MG63 (cell line): ENCODE measurements at places on chromosomes 11 and 22. TPM values are rescaled to one million over a fixed set of nuclear protein-coding genes. Genes with fewer than 3 reads are reported as not detected.

- no peak for DNase-seq
These were observed 2.7 kb downstream of the CDC42BPG start for GRCh38 chr11:64841592-64842365.

GRCh38 chr11:94241896-94242295, 62.5 kb upstream of the IZUMO1R start:
- DNase-seq = no peak

- DNase-seq = no peak
These were observed 6.4 kb downstream of the DERL3 start for GRCh38 chr22:23832226-23833016.

DNA sequence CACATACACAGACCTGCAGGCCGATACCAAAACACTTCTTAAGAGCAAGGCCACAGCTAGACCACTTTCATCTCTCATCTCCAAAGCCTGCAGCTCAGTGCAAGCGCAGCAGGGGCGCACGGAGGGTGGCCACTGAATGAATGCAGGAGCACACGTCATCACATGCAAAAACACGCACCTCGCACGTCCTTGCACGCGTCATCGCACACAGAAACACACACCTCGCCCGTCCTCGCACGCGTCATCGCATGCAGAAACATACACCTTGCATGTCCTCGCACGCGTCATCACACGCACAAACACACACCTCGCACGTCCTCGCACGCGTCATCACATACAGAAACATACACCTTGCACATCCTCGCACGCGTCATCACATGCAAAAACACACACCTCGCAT, 17.2 kb downstream of the IGSF9B start:
- DNase-seq = no peak

GRCh38 chr11:114366331-114367243, 33.7 kb downstream of the C11orf71 start:
- peak; percentile 44 for DNase-seq

- DNase-seq = no peak
These were observed 5.4 kb downstream of the HINFP start for GRCh38 chr11:119126675-119127268.

GRCh38 chr11:30889143-30889794, 303.1 kb upstream of the MPPED2 start:
- no peak for DNase-seq

- no peak for DNase-seq
These were observed 68.4 kb downstream of the TCF20 start for GRCh38 chr22:42202048-42202447.

DNA sequence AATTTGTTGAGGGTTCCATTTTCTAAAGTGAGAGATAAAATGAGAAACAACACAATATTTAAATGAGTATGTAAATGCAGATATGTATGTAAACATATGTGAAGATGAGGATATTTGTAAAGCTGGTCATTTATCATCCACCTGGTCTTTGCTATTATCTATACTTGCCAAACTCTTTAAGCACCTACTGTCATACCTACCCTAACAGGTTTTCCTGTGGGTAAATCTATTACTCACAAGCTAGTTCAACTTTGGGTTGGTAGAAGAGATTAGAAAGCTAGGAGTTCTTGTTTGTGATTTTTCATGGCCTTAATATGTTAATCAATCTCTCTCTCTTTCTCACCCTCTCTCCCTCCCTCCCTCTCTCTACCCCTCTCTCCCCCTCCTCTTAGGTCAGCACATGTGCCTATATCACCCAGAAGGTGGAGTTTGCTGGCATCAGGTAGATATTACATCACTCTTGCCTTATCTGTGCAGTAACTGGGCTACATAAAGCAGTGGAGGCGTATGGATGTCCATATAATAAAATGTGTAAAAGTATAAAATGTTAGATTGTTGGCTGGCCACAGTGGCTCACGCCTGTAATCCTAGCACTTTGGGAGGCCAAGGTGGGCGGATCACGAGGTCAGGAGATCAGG, 14.7 kb downstream of the DEPDC5 start:
- no peak for DNase-seq

GRCh38 chr11:69874178-69874983, 55.2 kb upstream of the FGF3 start:
- no peak for DNase-seq

DNA sequence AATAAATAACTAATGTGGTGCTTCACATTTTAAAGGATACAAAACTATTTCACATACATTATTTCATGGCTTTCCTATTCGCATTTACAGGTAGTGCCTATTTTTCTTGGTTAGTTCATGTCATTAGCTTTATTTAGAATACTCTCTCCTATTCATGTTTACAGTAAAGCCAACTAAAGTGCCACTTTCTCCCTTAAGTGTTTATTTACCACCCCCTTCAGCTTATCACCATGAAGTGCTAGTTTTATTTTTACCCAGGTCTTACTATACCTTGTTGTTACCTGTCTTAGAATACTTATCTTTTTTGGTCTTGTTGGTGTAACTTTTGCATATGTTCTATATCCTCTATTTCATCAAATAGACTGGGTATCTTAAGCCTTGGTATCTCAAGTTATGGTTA, 715.2 kb upstream of the TENM4 start:
- no peak for DNase-seq

- no peak for DNase-seq
These were observed 200.0 kb downstream of the AASDHPPT start for GRCh38 chr11:106277484-106277883.

DNA sequence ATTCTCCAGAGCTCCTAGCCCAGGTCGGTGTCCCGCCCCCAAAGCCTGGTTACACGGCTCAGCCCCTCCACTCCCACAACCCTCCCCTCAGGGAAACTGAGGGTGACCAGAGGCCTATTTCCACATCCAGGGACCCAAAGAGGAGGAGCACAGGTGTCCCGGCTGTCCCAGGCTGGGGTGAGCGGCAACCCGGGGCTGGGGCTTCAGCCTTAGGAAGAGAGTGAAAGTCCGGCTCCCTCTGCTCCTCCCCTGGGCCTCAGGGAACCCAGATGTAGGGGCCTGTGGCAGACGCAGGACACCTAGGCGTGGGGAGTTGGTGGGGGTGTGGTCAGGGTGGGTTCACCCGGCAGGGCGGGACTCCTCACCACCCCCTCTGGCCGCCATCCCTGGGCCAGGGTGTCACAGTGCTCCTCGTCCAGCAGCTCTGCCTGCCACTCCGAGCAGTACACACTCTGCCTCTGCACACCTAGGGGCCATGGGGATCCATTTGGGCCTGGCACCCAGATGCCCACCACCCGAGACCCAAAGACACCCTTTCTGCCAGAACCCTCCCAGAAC, 63.1 kb downstream of the ARFGAP3 start:
- DNase-seq = no peak

- no peak for DNase-seq
These were observed 3.2 kb downstream of the CREB3L1 start for GRCh38 chr11:46280706-46281105.

DNA sequence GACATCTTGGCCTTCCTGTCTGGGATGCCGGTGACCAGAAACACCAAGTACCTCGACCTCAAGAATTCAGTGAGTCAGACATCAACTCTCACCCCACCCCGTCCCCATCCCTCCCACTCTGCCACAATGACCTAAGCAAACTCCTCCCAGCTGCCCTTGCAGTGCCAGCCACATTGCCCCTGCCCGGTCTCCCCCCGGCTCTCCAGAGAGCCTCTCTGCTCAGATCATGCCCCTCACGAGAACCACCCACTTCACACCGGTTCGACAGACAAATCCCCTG, 23.6 kb upstream of the MYRF start:
- DNase-seq = no peak

- no peak for DNase-seq
These were observed 11.2 kb downstream of the SYT7 start for GRCh38 chr11:61569701-61570100.

GRCh38 chr11:66020618-66021357, 5.5 kb downstream of the CATSPER1 start:
- peak; percentile 91 for DNase-seq

GRCh38 chr22:49848690-49849160, 4.9 kb upstream of the ZBED4 start:
- no peak for DNase-seq

DNA sequence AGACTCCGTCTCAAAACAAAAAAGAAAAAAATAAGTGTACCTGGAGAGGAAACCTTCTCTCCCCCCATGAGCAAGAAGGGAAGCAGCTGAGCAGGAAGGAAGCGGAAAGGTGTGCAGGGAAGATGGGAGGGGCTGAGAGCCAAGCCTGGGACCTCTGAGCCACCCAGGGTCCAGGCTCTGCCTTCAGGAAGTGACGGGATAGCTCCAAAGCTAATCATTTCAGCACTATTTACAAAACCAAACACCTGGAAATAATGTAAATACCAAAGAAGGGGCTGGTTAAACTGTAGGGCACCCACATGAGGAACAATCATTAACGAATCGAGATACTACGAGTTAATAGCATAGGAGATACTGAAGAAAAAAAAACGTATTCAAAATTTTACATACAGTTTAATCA, 27.9 kb downstream of the ARRB1 start:
- DNase-seq = no peak

DNA sequence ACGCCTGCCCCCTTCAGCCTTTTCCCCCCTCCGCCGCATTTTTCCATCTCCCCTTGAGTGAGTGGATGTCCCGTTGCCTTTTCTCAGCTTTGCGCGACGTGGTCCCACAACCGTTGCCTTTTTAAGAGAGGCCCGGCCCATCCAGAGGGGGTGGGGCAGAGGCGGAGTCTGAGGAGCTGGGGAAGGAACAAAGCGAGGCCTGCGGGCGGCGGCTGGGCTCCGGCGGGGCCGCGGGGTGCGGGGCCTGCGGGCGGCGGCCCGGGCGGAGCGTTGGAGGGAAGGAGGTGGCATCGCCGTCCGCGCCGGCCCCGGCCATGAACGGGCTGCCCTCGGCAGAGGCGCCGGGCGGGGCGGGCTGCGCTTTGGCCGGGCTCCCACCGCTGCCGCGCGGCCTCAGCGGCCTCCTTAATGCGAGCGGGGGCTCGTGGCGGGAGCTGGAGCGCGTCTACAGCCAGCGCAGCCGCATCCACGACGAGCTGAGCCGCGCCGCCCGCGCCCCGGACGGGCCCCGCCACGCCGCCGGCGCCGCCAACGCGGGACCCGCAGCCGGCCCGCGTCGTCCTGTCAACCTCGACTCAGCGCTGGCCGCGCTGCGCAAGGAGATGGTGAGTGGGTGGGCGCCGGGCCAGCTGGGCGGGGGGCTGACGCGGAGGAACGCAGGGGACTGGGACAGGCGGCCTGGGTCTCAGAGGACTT, at the start of gene FAM89B:
TSS of gene FAM89B (plus strand) at position 183 of the 696 bp plus-strand sequence. CDS start at position 315, 132 bp downstream.
- DNase-seq = peak; percentile 91

DNA sequence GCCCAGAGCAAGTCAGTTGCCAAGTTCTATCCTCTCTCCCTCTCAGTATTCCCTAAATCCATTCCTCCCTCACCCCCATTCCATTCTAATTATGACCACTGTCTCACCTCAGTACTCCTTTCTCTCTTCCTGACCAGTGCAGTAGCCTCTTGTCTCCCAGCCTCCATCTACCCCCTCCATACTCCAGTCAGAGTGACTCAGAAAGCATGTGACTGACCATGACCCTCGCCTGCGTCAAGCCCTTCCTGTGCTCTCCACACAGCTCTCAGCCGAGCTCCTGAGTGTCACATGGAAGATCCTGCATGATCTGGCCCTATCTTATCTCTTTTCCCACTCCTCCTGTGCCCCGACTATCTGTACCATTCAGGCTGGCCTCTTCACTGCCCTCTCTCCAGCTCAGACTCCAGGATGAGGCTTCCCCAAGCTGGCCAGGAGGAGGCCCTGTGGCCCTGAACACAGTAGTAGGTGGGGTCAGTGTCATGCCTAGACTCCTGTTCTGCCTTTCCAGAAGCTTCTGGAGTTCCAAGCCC, 42.6 kb downstream of the NEU3 start:
- DNase-seq = no peak

GRCh38 chr11:128731041-128731663, 37.3 kb downstream of the FLI1 start:
- DNase-seq = no peak

DNA sequence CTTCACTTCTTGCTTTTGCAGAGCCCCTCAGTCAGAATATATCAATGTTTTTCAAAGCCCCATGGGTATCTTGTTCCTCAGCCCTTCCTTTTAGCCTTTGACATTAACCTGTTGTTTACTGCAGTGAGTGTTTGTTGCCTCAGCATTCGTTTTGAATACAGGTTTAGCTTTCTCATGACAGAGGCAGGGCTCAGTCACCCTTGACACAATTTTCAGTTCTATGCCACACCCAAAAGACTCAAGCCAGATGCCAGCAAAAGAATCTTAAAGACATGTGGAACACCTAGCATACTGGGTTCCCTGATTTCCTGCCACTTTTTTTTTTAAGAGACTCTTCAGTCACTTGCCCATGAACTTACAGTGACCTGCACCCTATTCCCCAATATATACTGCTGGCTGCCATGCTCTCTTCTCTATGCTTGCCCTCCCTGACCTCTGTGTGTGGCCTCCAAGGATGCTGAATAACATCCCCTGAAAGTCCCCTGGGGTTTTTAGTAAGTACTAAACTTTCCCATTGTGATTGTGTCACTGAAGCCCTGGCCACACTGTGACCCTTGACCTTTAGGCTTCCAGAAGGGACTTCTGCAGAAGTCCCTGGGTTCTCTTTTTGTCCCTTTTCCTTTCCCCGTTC, 1225.5 kb downstream of the TBC1D22A start:
- DNase-seq = no peak

DNA sequence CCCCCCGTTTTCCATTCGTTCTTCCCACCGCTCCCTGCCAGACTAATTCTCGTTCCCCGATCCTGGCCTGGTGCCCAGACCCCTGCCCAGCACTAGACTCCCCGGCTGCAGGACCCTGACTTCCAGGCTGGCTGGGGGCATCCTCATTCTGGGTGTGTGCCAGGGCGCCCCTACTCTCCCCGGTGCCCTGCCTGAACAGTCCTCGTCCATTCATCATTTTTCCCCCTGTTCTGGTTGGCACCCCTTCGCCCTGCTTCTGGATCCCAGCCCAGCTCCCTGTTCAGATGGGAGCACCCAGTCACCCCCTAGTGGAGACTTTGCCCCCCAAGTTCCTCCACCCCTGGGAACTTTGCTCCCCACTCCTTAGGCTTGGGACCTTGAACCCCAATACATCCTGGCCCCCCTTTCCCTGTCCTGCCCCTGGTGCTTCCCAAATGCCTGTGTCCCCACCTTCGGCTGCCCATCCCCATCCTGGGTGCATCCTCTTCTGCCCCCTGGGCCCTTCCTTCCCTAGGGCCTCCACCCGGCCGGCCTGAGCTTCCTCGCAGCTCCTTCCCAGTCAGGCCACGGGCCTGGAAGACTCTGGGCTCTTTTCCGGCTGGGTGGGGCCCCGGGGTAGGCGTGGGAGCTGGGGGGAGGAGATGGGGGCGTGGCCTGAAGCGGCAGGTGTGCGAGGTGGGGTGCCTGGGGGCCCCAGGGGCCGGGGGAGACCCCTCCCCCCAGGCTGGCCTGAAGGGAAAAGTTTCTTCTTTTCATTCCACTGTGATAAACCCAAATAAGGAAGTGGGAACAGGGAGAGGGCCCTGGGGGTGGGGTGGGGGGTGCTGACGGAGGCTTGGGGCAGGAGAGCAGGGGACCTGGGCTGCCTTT, 908 bp downstream of the PLCB3 start:
- DNase-seq = peak; percentile 63

GRCh38 chr11:47980907-47981621, 705 bp downstream of the PTPRJ start:
- peak; percentile 52 for DNase-seq

Gene FAM111B
- total RNA-seq = 13.3 and 22.9 TPM in 2 replicates

Gene GGTLC2
- not detected in 2 replicates for total RNA-seq

Gene VPREB1
- total RNA-seq = not detected in 2 replicates

Gene MRGPRE
- not detected in 2 replicates for total RNA-seq

Gene LMNTD2
- 0.20 and 0.30 TPM in 2 replicates for total RNA-seq

Gene TBX10
- total RNA-seq = not detected in 2 replicates

Gene DNAJB7
- not detected in 2 replicates for total RNA-seq

Gene OR52E8
- not detected in 2 replicates for total RNA-seq

Gene SLCO2B1
- not detected in 2 replicates for total RNA-seq

Gene OR10D3
- not detected in 2 replicates for total RNA-seq

Gene CD3E
- total RNA-seq = not detected in 2 replicates

Gene MS4A1
- total RNA-seq = not detected in 2 replicates
